Right lung (tissue), 10 donors: ENCODE measurements at places on chromosomes 1 and 21. TPM values are rescaled to one million over a fixed set of nuclear protein-coding genes. Genes with fewer than 3 reads are reported as not detected.

DNA sequence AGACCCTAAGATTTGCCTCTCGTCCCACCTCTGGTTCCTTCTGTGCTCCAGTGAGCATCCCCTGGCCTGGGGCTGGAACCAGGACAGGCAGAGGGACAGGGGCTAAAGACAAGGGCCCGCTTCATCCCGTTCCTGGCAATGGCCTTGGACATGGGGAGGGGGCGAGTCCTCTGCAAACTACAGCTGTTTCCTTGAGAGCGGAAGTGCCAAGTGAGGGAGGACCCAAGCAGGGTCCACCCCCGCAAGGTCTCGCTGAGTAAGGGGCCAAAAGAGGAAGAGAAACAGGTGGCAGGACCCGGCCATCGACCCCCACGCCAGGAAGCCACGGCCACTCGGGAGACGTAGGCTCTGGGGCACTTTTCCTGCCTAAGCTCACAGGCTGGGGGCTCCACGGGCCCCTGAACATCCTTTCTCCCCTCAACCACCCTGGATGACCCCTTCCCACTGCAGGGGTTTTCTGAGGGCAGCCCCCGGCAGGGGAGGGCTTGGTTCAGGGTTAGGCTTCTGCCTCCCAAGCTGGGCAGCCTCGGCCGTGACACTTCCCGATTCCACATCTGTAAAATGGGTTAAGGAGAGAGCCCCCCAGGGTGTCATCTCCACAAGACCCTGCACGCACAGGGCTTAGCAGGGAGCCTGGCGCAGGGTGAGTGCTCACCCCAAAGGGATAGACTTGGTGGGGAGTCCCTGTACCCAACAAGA lies 17.9 kb upstream of the PLEKHG5 start:
- DNase-seq, result no peak

GRCh38 chr1:228308085-228308601 lies 98.5 kb downstream of the TRIM11 start:
- DNase-seq, result no peak

DNA sequence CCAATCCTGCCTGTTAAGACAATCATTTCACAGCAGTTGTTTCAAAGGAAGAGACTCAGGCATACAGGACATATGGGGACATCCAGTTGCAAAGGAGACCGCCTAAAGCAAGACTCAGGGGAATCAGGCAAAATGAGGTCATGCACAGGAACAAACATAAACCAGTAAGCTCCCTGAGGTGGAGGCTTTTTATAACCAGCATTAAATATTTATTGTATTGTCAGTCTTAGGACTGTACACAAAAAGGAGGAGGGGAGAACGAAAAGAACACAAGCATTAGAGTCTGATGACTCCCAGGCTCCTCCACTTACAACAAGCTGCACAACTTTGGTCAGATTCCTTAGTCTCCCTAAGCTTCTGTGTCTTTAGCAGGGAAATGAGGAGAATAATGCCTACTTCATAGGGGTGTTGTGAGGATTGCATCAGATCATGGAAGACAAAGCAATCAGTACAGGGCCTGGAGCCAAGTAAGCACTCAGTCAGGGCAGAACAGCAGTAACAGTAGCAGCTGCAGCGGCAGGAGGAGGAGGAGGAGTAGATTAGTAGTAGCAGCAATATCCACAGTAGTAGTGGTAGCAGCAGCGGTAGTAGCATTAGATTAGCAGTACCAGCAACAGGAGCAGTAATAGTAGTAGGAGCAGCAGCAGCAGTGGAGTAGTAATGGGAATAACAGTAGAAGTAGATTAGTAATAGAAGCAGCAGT lies 54.2 kb upstream of the SPATA6 start:
- peak; percentile 63 for DNase-seq

DNA sequence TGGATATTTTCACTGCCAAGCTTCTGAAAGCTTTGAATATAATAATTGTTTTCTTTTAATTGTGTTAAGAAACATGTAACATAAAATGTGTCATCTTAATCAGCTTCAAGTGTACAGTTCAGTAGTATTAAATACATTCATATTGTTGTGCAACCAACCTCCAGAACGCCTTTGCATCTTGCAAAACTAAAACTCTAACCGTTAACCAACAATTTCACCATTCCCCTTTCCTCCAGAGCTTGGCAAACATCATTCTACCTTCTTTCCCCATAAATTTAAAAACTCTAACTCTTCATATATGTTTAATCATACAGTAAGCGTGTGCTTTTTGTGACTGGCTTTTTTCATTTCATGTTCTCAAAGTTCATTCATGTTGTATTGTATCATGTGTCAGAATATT lies 2.1 kb downstream of the MNDA start:
- no peak for DNase-seq

- DNase-seq, result no peak
These were observed 92.7 kb downstream of the RGS2 start for GRCh38 chr1:192901500-192901899.

The OR2M3 gene
- polyA plus RNA-seq, result 0.04 TPM

The LAMTOR5 gene
- polyA plus RNA-seq, result 108 TPM

The CHODL gene
- 3.4 TPM for polyA plus RNA-seq

The TRIM63 gene
- polyA plus RNA-seq, result 2.1 TPM

The TRIM17 gene
- polyA plus RNA-seq, result 3.8 TPM
